Smooth muscle cell of the brain vasculature (primary cell): ENCODE measurements at places on chromosomes 5 and 9.

DNA sequence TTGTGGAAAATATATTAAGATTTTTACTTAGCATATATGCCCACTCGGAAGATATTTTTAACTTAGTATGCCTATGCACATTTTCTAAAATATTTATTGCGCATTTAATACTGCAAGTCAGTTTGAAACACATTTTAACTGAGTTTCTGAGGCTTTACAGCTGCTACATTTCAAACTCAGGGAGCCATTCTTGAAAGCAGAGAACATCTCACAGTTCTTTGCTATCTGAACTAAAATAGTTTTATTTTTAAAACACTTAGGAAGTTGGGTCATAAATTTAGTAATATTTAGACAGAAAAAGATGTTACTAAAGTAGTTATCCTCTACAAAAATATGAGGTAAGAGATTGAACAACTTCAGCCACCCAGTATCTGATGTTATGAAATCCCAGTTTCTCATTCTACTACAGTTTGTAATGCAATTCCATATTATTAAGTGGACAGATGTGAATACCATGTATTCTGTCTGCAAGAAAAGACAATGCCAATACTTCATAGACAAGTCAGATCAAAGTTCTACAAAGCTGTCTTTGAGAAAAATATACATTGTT, 409.9 kb upstream of the EDIL3 start:
- no peak for DNase-seq

DNA sequence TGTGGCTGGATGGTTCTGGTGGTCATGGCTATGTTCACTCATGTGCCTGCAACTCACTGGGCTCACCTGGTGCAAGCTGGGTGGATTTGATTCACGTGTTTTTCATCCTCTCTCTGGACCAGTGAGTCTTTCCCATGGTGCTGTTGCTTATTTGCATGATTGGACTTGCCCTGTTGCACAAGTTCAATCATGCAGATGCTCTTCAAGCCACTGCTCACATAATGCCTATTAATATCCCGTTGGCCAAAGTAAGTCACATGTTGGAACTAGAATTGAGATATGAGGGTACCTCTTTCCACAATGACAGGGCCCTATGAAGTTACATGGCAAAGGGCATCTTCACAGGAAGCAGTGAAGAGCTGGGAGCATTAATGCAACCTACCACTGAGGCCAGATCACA, 26.5 kb upstream of the MROH2B start:
- no peak for DNase-seq

GRCh38 chr5:73674669-73675004, 48.6 kb downstream of the ARHGEF28 start:
- no peak for DNase-seq

DNA sequence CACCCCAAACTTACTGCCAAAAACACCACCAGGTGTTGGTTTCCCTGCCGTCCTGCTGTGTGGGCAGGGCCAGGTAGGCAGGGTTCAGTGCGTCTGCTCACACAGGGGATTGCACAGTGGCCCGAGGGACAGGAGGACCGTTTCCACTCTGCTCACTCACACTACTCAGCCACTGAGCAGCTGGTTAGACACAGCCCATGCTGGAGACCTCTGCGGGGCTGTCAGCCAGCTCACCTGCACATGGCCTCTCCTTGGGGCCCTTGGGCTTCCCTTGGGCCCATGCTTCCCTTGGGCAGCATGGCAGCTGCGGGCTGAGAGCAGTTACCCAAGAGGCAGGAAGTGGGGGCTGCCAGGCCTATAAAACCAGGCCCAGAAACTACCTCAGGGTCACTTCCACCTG, 79.0 kb downstream of the SYK start:
- no peak for DNase-seq

DNA sequence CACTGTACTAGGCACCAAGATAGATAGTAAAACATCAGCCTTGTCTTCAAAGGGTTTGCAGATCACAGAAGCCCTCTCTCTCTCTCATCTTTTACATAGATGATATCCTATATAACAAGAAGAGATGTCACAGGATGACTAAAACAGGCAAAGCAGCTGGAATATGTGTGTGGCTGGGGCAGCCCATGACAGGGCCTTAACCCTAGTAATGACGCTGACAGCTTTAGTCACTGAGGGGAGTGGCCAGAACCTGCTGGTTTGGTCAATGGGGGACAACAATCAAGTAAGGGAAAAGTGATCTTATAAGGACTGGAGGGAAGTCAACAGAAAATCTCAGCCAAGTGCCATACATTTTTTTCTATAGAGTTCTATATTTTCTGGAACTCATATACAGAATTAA, 41.9 kb upstream of the RIC1 start:
- no peak for DNase-seq

- DNase-seq: no peak
Measured at GRCh38 chr5:172385010-172385563, 69.2 kb downstream of the SH3PXD2B start.

DNA sequence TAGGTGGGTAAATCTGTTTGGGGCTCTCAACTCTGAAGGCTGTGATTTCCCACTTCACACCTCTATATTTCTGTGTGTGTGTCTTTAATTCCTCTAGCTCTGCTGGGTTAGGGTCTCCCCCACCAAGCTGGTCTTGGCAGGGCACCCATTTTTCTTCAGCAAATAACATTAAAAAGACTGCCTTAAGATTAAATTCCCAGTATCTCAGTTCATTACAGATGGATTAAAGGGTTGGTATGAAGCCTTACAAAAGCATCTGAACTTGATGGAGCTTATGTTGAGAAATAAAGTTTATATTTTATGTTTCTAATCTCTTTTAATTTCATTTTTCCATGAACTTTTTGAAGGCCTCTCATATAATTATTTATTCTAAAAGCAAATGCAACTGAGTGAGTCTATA, 11.7 kb downstream of the PCAT7 start:
- DNase-seq: no peak

GRCh38 chr9:88993327-88993726, 2.1 kb downstream of the S1PR3 start:
- no peak for DNase-seq

DNA sequence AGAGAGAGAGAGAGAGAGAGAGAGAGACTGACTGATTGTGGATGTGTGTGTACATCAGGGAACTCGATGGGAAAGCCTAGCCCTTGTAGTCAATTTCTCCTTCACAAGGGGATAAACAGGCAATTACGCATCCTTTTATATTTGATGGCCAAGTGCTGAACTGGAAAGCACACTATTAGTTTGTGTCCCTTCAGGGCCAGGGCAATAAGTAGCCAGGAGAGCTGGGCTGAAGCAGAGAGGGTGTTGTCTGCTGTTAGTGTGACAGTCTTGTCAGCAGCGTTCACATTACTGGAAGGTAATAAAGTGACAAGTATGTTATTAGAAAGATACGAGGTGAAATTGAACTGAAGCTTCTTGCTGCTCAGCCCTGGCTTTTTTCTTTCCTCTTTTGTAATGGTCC, 457.7 kb downstream of the BNC2 start:
- no peak for DNase-seq

DNA sequence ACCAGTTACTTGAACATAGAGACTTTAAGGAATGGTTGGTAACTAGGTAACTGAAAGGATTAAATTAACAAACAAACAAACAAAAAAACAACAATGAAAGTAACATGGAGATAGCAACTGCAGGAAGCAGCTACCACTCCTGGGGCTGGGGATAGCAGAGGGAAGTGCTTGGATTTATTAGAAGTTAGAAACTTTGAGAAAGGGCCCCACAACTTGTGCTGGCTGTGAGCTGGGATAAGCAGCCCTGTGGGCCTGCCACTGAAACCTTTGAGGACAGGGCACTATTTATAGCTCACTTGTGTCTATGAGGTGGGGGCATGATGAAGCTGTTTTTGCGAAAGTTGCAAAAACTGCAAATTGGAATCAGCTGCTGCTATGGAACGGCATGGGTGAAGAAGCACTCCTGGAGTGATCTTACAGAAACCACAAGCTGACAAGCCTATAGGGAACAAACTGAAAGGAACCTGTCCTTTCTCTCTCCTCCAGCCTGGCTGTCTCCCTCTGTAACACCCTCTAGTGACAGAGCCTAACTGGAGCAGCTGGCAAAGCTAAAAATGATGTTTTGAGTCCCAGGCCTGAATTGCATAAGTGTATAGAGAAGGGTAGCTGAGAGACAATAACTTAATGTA, 91.4 kb upstream of the RANBP6 start:
- DNase-seq: no peak

- peak; percentile 50 for DNase-seq
Measured at GRCh38 chr5:102681403-102681983, 73.6 kb upstream of the PAM start.

DNA sequence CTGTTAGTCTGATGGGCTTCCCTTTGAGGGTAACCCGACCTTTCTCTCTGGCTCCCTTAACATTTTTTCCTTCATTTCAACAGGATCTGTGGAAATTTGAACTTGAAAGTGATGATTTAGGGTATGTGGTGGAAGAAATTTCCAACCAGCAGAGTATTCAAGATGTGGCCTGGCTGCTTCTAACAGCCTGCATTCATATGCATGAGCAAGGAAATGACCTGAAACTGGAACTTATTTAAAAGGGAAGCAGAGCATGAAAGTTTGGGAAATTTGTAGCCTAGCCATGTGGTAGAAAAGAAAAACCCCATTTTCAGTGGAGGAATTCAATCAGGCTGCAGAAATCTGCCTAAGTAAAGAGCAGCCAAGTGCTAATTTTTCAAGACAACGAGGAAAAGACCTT, 41.7 kb downstream of the UNC13B start:
- no peak for DNase-seq

GRCh38 chr5:24320643-24321042, 324.1 kb downstream of the CDH10 start:
- no peak for DNase-seq

DNA sequence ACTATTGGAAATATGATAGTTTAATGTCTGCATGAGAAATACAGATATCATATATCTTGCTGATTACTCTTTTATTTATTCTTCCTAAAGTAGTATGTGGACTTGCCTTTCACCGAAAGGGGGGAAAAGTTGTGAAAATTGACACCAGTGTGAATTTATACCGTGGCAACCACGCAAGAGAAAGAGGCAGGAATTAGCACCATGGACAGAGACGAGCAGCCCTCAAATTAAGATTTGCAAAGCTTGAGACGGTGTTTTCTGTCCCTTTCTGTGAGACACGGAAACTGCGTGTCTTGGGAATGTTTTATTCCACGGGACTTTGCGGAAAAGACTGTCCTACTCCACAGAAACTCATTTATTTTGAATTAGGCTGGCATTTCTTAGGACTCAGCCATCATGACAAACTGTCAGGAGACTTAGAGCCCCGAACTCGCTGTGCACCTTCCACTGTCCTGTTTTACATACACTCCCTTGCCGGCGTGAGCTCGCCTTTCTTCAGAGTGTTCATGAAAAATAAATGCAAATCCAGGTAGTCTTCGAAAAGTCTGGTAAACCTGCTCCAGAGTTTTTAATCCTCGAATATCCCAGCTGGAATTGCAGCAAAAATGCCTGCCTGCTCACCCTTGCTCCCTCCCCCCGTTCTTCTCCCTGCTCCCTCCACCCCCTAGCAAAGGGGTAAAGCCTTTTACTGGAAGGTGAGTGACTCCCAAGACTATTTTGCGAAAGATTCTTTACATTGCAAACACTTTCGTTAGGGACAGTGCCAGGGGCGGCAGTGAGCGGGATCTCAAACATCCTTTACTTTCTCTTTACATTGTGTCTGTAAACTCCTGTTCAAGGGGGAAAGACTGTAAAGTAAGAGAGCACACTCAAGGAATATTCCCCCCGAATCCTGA, 3.8 kb upstream of the ELAVL2 start:
- DNase-seq: no peak

DNA sequence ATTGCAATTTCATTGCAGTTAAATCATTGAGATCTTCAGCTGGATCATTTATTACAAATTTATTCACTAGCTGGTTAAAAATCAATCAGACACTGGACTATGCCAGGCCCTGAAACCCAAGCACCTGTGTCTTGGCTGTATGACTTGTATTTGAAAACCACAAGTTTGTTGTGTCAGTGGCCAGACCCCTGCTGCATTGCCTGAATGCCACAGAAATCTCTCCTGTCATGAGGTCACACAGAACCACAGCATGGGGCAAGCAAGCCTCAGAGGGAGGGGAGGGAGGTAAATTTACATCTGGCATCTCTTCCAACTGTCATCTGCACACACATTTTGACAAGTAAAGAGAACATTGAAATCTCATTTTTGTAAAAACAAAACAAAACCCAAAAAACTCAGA, 90.0 kb downstream of the ARRDC3 start:
- no peak for DNase-seq

GRCh38 chr9:114775981-114776380, 29.9 kb downstream of the TNFSF15 start:
- DNase-seq: no peak

DNA sequence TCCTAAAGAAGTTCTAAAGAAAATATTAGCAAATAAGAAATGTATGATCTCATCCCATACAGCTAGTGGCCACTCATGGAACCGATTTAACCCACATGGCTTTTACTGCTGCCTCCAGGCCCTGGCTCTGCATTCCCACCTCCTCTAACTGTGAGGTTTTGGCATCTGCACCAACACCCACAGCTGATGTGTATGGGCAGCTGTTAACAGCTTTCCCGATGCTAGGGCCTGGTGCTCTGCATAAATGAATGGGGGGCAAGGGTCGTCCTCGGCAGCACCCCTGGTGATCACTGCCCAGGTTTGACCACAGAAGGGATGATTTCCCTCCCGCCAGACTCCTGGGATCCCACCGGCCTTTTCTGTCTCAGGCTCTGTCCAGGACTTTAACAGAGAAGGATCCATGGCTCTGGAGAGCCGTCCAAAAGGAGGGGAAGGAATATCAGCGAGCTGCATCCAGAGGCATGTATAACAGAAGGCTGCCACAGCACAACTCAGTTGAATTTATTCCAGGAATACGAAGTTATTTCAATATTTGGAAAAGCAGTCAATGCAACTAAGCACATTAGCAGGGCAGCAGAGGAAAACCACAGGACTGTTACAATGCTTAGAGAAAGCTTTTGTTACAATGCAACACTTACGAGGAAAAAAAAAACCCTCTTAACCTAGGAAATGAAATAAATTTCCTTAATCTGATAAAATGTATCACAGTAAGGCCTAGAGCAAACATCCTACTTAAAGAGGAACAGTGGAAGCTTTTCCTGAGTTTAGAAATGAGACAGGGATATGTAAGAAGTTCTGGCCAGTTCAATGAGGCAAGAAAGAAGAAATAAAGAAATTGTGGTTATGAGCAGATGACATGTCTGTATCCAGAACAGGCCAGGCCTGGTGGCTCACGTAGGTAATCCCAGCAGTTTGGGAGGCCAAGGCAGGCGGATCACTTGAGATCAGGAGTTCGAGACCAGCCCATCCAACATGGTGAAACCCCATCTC, 63.1 kb downstream of the NACC2 start:
- no peak for DNase-seq

DNA sequence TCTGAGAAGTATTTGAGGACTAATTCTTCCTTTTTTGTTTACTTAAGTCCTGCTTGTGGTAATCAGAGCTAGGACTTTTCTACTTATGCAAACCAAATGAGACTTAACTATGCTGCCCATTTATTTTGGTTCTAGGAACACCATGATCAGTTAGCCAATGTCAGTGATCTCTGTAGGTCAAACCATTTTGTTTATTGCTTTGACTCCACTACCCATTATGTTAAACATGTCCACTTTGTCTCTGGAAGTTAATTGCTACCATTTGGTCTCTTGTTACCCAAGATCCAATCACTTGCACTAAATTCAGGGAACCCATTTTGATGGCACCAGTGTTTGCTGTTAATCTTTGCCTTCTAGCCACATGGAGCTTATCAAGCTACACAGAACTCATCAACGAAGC, 161.9 kb downstream of the CCDC171 start:
- DNase-seq: no peak

- DNase-seq: no peak
Measured at GRCh38 chr5:151121095-151121494, 36.5 kb downstream of the ANXA6 start.

- peak; percentile 46 for DNase-seq
Measured at GRCh38 chr5:74316064-74316603, 324.4 kb downstream of the ENC1 start.
